ENCODE measurements at places on chromosomes 4 and X.
A peak's percentile ranks its signal among the peaks of the same experiment; 100 is the strongest.

DNA sequence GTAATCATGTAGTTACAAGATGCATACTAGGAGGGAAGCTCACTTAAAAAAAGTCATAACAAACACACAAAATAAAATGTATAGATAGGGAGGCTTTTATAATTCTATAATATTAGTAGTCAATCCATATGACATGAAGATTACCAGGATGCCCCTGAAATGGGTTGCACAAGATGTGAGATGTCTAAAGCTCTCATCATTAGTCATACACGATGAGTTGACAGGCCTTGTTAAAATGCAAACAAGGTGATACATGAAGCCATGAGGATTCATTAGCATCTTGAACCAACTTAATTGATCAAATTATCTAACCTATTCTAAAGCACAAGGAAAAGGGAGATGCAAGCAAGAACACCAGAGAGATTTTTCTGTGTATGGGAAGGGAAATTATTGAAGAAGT lies 470.2 kb downstream of the IQCM start:
- no peak for DNase-seq

GRCh38 chr4:109432696-109433095 lies 919 bp upstream of the SEC24B start:
- DNase-seq, result no peak

DNA sequence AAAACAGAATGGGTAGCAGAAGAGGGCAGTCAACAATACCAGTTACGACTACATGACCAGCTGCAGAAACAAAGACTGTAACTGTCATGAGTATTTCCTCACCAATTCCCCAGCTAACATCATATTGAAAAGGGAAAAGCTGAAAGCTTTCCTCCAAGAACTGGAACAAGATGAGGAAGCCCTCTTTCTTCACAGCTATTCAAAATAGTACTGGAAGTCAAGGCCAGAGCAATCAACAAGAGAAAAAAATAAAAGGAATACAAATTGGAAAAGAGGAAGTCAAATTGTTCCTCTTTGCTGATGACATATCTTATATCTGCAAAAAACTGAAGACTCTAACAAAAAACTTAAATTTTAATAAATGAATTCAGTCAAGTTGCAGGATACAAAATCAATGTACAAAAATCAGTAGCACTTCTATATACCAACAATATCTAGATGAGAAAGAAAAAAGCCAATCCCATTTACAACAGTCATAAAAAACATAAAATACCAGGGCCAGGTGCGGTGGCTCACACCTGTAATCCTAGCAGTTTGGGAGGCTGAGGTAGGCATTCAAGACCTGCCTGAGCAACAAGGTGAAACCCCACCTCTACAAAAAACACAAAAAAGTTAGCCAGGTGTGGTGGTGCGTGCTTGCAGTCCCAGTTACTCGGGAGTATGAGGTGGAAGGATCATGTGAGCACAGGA lies 125.4 kb downstream of the ATP8A1 start:
- no peak for DNase-seq

- no peak for DNase-seq
Observed at GRCh38 chrX:130725519-130725918, 177.5 kb downstream of the ENOX2 start.

DNA sequence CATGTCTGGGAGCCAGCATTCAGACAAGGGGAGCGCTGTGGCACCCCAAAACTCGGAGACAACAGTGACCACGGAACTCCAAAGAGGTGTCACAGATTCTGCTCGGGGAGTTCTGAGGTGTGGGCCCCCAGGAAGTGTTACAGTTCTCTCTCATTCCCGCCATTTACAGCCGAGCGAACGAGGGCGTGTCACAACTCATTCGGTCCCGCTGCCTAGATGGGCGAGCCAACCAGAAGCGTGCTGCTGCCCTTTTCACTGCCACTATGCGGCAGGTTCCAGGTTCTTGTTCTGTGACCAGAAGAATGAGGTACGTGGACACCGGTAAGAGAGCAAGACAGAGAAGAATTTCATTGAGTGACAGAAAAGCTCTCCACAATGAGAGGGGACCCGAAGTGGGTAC lies 1370.6 kb upstream of the AGA start:
- no peak for DNase-seq

DNA sequence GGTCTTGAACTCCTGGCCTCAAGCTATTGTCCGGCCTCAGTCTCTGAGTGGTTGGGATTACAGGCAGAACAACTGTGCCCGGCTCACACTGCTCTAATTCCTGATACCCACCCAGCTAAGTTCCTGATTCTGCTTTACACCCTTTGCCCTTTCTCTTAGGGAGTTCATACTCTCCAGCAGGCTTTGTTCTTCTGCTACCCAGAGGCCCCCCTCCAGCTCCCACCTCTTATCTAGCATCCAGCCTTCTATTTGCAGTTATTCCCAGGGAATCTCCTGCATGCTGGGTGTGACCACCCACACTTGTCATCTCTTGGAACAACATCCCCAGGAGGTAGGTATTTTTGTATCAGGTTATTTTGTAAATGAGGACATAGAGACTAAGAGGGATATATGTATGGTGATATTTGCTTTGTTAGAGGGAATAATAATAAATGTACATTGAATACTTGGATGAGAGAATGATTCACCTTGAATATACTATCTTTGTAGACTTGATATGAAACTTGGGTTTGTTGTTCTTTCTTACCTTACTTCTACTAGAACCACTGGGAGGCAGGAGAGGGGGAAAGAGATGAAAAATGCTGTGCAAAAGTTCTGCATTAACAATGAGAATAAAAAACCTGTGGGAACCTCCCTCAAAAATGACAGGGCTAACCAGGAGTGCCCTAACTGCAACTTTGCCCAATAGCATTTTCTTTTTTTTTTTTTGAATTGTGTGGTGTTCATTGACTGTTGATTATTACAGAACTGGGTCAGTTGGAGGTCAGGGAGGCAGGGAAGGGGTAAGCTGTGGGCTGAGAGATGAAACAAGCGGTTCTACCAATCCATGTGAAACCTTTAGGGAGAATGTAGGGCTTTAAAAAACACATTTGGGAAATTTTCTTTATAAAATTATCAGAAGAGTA lies 157.4 kb downstream of the SPRY1 start:
- no peak for DNase-seq

GRCh38 chrX:125131164-125131563 lies 188.5 kb upstream of the TEX13C start:
- no peak for DNase-seq

DNA sequence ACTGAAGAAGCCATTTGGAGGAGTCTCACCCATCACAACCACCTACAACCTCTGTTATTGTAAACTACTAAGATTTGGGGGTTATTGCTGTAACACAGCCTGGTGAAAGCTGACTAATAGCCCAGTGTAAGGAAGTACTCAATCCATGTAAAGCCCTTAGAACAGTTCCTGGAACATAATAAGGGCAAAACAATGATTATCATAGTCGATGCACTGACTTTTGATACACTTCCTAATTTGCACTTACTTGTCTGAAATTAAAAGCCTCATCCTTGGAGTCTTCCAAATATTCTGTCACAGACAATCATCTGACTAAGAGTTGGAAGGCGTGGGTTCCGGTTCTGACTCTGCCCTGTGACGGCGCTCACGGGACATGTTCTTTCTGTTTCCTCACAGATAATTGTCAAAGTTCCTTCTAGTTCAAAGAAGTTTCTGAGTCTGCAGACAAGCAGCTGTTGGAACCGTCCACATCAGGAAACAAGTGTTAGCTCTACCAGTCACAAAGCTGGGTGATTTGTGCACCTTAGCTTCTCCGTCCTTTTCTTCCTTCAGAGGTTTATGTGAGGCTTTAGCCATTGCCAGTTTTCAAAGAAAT lies 33.4 kb upstream of the RASGEF1B start:
- DNase-seq, result no peak

GRCh38 chrX:48976086-48976485 lies 4.4 kb upstream of the KCND1 start:
- no peak for DNase-seq

DNA sequence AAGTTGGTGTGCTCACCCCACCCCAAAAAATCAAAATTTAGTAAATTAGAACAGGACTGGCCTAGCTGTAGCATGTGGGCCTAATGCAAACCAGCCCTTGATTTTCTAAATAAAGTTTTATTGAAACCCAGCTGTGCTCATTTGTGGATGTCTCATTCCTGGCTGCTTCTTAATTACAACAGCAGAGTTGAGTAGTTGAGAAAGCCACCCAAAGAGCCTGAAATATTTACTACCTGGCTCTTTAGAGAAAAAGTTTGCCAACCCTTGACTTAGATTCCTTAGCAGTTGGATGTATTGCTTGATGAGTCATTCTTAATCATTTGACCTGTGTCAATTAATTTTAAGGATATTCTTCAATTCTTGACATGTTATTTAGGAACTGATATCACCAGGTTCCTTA lies 168.3 kb upstream of the PUDP start:
- no peak for DNase-seq

- DNase-seq, result no peak
Observed at GRCh38 chr4:101787701-101788316, 2.7 kb upstream of the BANK1 start.

- no peak for DNase-seq
Observed at GRCh38 chr4:183333202-183333601, 11.0 kb upstream of the CLDN24 start.

DNA sequence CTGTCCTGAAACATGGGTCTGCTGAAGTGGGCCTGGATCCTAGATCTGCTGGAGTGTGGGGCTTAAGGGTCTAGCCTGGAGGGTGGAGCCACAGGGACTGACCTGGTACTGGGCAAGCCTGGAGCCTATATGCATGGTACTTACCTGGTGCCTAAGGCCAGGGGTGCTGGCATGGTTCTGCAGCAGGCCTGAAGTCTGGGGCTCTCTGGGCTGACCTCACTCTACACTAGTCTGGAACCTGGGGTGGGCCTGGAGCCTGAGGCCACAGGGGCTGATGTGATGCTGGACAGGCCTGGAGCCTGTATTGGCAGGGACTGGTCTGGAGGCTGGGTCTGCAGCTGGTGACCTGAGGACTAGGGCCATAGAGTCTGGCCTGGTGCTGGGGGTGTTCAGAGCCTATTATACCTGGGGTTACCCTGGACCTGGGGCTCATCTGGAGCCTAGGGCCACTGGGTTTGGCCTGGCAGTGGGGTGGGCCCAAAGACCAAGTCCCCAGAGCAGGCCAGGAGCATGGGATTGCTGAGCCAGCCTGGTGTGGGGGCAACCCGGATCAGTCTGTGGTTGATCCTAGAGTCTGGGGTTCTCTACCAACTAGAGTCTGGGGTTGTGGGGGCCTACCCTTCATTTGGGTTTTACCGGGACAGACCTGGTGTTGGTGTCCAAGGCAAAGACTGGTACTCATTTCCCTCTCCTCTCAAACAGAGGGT lies 179.6 kb downstream of the SLC4A4 start:
- no peak for DNase-seq

GRCh38 chrX:97797076-97797475 lies 913.4 kb downstream of the RPA4 start:
- no peak for DNase-seq

DNA sequence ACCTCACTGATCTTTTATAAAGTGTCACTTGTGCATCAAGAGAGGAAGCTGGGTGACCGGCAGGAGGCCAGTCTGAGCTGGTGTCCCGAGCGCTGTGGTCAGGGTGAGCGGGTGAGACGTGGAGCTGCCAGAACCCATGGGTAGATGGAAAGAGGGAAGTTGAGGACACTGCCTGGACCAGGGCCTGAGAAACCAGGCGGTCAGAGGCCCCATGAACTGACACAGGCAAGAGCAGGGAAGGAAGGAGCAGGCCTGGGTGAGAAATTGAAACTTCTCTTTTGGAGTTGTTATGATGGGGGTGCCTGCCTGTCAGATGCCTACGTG lies 192.6 kb downstream of the AFAP1 start:
- DNase-seq, result no peak

- DNase-seq, result no peak
Observed at GRCh38 chr4:76206222-76206942, 7.2 kb downstream of the SCARB2 start.

DNA sequence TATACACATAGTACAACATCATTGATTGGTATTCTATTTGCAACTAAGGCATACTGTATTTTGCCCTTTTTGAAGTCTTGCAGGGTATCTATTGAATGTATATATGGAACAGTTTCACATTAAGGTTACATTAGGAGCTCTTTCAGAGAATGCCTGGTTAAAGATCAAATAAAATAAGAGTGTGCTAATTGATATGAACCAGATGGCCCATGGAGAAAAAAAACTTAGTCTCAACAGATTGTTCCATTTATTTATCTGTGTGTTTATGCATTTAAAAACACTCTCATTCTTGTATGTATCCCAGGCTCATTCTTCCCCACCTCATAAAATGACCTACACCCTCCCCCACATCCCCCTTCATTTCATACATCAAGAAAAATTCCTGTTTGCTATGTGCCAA lies 35.2 kb upstream of the GRIA2 start:
- DNase-seq, result no peak

- DNase-seq, result peak; percentile 85
Observed at GRCh38 chr4:88737307-88737941, 39.8 kb upstream of the NAP1L5 start.

DNA sequence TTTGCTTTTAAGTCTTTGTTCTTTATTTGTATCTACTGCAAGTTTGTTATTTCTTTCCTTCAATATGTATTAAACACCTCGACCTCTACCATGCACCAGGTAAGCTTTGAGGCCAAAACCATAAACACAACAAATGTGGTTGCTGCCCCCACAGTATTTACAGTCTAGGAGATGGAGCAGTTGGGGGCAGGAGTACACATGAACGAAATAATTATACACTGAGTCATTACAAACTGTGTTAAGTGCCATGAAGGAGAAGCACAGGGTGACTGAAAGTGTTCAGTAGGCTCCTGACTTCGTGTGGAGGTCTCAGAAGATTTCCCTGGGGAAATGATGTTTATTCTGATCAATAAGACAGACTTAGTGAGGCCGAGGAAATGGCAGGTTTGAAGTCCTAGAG lies 30.3 kb downstream of the SLC25A43 start:
- no peak for DNase-seq

- no peak for DNase-seq
Observed at GRCh38 chr4:45453258-45453853, 670.5 kb downstream of the GABRG1 start.

- DNase-seq, result no peak
Observed at GRCh38 chr4:102335616-102336015, 9.7 kb downstream of the SLC39A8 start.

GRCh38 chr4:6277139-6277802 lies 7.6 kb downstream of the WFS1 start:
- DNase-seq, result no peak

GRCh38 chrX:148281920-148282319 lies 218.5 kb upstream of the AFF2 start:
- DNase-seq, result no peak

DNA sequence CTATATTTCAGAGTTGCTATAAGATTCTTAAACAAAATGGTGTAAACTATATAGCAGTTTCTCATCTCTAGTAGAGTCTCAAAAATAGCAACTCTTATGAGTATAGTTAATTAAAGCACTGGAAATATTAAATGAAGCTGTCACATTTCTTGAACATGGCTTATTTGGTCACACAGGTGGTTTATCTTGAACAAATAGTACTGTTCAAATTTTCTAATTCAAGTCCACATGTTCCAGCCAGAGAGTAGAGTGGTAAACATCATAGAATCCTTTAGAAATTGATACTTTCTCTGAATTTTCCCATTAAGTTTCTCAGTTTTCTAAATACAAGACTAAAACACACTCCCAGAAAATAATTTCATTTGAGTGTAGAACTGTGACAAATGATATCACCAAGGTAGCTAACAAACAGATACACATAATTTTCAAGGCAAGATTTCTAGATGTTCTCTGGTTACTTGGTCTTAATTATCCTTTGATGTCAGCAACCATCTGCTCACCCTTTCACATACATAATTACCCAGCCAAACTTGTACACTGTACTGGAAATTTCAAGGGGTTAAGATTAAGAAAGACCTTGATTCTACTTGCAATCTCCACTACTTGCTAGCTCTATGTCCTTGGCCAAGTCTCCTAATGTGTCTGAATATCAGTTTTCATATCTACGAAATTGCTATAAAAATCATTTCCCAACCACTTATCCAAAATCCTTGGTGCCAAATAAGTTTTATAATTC lies 24.3 kb upstream of the PAK3 start:
- DNase-seq, result no peak

Measured in DMS79 (cell line).